ENCODE measurements at places on chromosomes 5 and 9. TPM values are rescaled to one million over a fixed set of nuclear protein-coding genes. Genes with fewer than 3 reads are reported as not detected.

ADAMTS16 gene
- polyA plus RNA-seq = 0.07 TPM

PKD2L2 gene
- polyA plus RNA-seq = 0.66 TPM

C5orf46 gene
- polyA plus RNA-seq = not detected

ARHGAP26 gene
- 5.8 TPM for polyA plus RNA-seq

C9orf72 gene
- polyA plus RNA-seq = 22.7 TPM

GNA14 gene
- polyA plus RNA-seq = 2.5 TPM

OSMR gene
- polyA plus RNA-seq = 11.9 TPM

LHX6 gene
- polyA plus RNA-seq = 1.0 TPM

TBC1D13 gene
- polyA plus RNA-seq = 27.0 TPM

PCDHGA10 gene
- polyA plus RNA-seq = 0.64 TPM

HSPA5 gene
- 677 TPM for polyA plus RNA-seq

G3BP1 gene
- 90.3 TPM for polyA plus RNA-seq

LCN1 gene
- polyA plus RNA-seq = not detected

FRMD3 gene
- polyA plus RNA-seq = 9.9 TPM

CATSPER3 gene
- 1.4 TPM for polyA plus RNA-seq

MAP1B gene
- polyA plus RNA-seq = 11.5 TPM

SLC6A7 gene
- polyA plus RNA-seq = not detected

RAD50 gene
- polyA plus RNA-seq = 5.4 TPM

MARCOL gene
- not detected for polyA plus RNA-seq

OTP gene
- polyA plus RNA-seq = not detected

IFNB1 gene
- not detected for polyA plus RNA-seq

DPYSL3 gene
- polyA plus RNA-seq = 12.7 TPM

SYNPO gene
- 108 TPM for polyA plus RNA-seq

GRIA1 gene
- 1.1 TPM for polyA plus RNA-seq

TLR4 gene
- polyA plus RNA-seq = 5.5 TPM

TLE4 gene
- polyA plus RNA-seq = 38.9 TPM

ADAMTS2 gene
- polyA plus RNA-seq = 5.2 TPM

NOXA1 gene
- 23.5 TPM for polyA plus RNA-seq

PTGES gene
- polyA plus RNA-seq = 4.4 TPM

IL3 gene
- not detected for polyA plus RNA-seq

RIMOC1 gene
- polyA plus RNA-seq = 4.7 TPM

ANKRD31 gene
- polyA plus RNA-seq = 0.16 TPM

SGCD gene
- polyA plus RNA-seq = 1.0 TPM

PRR16 gene
- polyA plus RNA-seq = 2.3 TPM

HRH2 gene
- polyA plus RNA-seq = 2.7 TPM

DMGDH gene
- polyA plus RNA-seq = 7.9 TPM

STPG3 gene
- polyA plus RNA-seq = not detected

NUP155 gene
- 2.3 TPM for polyA plus RNA-seq

ADAMTSL2 gene
- polyA plus RNA-seq = 108 TPM

BNIP1 gene
- 13.1 TPM for polyA plus RNA-seq

FAM153A gene
- polyA plus RNA-seq = 26.1 TPM

KCNIP1 gene
- 3.7 TPM for polyA plus RNA-seq

KCNT1 gene
- 0.20 TPM for polyA plus RNA-seq

FOXD4L4 gene
- polyA plus RNA-seq = not detected

CARD9 gene
- 5.7 TPM for polyA plus RNA-seq

MPDZ gene
- 10.7 TPM for polyA plus RNA-seq

ZNF366 gene
- polyA plus RNA-seq = 1.3 TPM

CCIN gene
- polyA plus RNA-seq = 0.20 TPM

GHR gene
- 4.3 TPM for polyA plus RNA-seq

SCGB3A1 gene
- polyA plus RNA-seq = not detected

CCDC152 gene
- 0.61 TPM for polyA plus RNA-seq

AGXT2 gene
- polyA plus RNA-seq = not detected

CBY3 gene
- polyA plus RNA-seq = not detected

BTNL3 gene
- 0.07 TPM for polyA plus RNA-seq

GABRA6 gene
- not detected for polyA plus RNA-seq

REXO4 gene
- polyA plus RNA-seq = 19.4 TPM
